ENCODE measurements at places on chromosomes 3 and 15.

GRCh38 chr3:191378142-191378812 is 48.0 kb upstream of the UTS2B start:
- DNase-seq, result no peak

DNA sequence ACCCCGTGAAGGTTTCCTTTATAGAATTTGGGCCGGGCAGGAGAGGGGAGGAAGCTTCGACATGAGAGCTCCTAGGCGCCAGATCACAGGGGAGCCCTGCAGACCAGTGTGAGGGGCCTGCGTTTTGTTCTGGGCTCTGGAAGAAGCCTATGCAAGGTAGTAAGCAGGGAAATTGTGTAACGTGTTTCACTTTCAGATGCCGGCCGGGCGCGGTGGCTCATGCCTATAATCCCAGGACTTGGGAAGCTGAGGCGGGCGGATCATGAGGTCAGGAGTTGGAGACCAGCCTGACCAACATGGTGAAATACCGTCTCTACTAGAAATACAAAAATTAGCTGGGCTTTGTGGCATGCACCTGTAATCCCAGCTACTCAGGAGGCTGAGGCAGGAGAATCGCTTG is 65.2 kb downstream of the GABRG3 start:
- DNase-seq, result no peak

- DNase-seq, result no peak
Measured at GRCh38 chr3:139676108-139676507, 1.7 kb downstream of the NMNAT3 start.

DNA sequence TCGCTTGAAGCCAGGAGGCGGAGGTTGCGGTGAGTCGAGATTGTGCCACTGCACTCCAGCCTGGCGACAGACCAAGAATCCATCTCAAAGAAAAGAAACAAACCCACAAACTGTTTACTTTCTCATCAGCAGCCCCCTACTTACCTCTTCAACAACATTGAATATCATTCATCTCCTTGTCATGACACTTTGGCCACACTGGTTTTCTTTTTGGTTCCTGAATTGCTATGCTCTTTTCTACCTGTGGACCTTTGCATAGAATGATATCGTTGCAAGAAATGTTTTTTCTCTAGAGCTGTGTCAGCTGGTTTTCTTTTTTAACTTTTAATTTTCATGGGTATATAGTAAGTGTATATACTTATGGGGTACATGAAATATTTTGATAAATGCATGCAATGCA is 82.4 kb downstream of the CD200 start:
- no peak for DNase-seq
